H1 (cell line): ENCODE measurements at places on chromosomes 16 and 17. TPM values are rescaled to one million over a fixed set of nuclear protein-coding genes. Genes with fewer than 3 reads are reported as not detected.

PFN1 gene
- 1,949 and 2,147 TPM in 2 replicates for polyA plus RNA-seq

TEX19 gene
- 0.46 and 0.80 TPM in 2 replicates for polyA plus RNA-seq

GPR139 gene
- polyA plus RNA-seq, result 1.9 and 2.2 TPM in 2 replicates

CCL13 gene
- not detected in 2 replicates for polyA plus RNA-seq

MEOX1 gene
- 0.03 TPM in 1 of 2 replicates, not detected in the other for polyA plus RNA-seq

ITGAX gene
- polyA plus RNA-seq, result 0.13 and 0.30 TPM in 2 replicates

PLCG2 gene
- 6.1 and 7.5 TPM in 2 replicates for polyA plus RNA-seq

CDYL2 gene
- polyA plus RNA-seq, result 0.33 and 0.38 TPM in 2 replicates

KRTAP17-1 gene
- not detected in 2 replicates for polyA plus RNA-seq

KRTAP3-2 gene
- polyA plus RNA-seq, result not detected in 2 replicates

TP53TG3C gene
- not detected in 2 replicates for polyA plus RNA-seq

SLC16A11 gene
- polyA plus RNA-seq, result 0.39 and 0.85 TPM in 2 replicates

ENGASE gene
- polyA plus RNA-seq, result 9.3 and 18.8 TPM in 2 replicates

GPRC5C gene
- polyA plus RNA-seq, result 55.8 and 58.7 TPM in 2 replicates

ASGR1 gene
- 14.5 and 16.1 TPM in 2 replicates for polyA plus RNA-seq

TMED6 gene
- polyA plus RNA-seq, result not detected in 2 replicates

SAT2 gene
- polyA plus RNA-seq, result 36.4 and 36.5 TPM in 2 replicates

ZNF594 gene
- polyA plus RNA-seq, result 3.6 and 4.2 TPM in 2 replicates

KRTAP4-6 gene
- not detected in 2 replicates for polyA plus RNA-seq

MLYCD gene
- polyA plus RNA-seq, result 3.7 and 4.6 TPM in 2 replicates

CMTM2 gene
- polyA plus RNA-seq, result not detected in 2 replicates

GNG13 gene
- polyA plus RNA-seq, result not detected in 2 replicates

PDIA2 gene
- polyA plus RNA-seq, result 0.50 and 1.1 TPM in 2 replicates

ZSCAN10 gene
- polyA plus RNA-seq, result 314 and 488 TPM in 2 replicates

CA4 gene
- polyA plus RNA-seq, result 3.6 and 6.8 TPM in 2 replicates

C17orf50 gene
- 0.08 and 0.12 TPM in 2 replicates for polyA plus RNA-seq

OR3A3 gene
- not detected in 2 replicates for polyA plus RNA-seq

GPR142 gene
- polyA plus RNA-seq, result 0.05 and 0.11 TPM in 2 replicates

SLC16A13 gene
- polyA plus RNA-seq, result 5.4 and 7.7 TPM in 2 replicates

CD300A gene
- polyA plus RNA-seq, result 1.3 and 1.6 TPM in 2 replicates

LIMD2 gene
- 72.0 and 92.0 TPM in 2 replicates for polyA plus RNA-seq

PRKCB gene
- polyA plus RNA-seq, result 7.1 and 16.7 TPM in 2 replicates

P2RX5 gene
- polyA plus RNA-seq, result 12.0 and 14.2 TPM in 2 replicates

MPG gene
- 83.7 and 107 TPM in 2 replicates for polyA plus RNA-seq

KRT27 gene
- not detected in 2 replicates for polyA plus RNA-seq

HLF gene
- polyA plus RNA-seq, result 0.36 and 0.39 TPM in 2 replicates

GFER gene
- 17.7 and 29.1 TPM in 2 replicates for polyA plus RNA-seq

GAS2L2 gene
- polyA plus RNA-seq, result 0.09 TPM in 2 replicates

NPIPA8 gene
- polyA plus RNA-seq, result 4.8 and 13.8 TPM in 2 replicates

ABCA6 gene
- not detected in 2 replicates for polyA plus RNA-seq

KRT9 gene
- not detected in 2 replicates for polyA plus RNA-seq

AOC2 gene
- 4.7 and 7.2 TPM in 2 replicates for polyA plus RNA-seq

KIFC3 gene
- 2.1 and 3.8 TPM in 2 replicates for polyA plus RNA-seq

KCNJ18 gene
- polyA plus RNA-seq, result not detected in 2 replicates

KRT40 gene
- not detected in 2 replicates for polyA plus RNA-seq

CLTC gene
- 93.0 and 175 TPM in 2 replicates for polyA plus RNA-seq

YBX2 gene
- polyA plus RNA-seq, result 19.2 and 35.5 TPM in 2 replicates

MYH1 gene
- not detected in 2 replicates for polyA plus RNA-seq

RASL10B gene
- 17.5 and 21.8 TPM in 2 replicates for polyA plus RNA-seq

TMEM238L gene
- polyA plus RNA-seq, result not detected in 2 replicates

CACNG5 gene
- 3.1 and 4.1 TPM in 2 replicates for polyA plus RNA-seq

GAS7 gene
- polyA plus RNA-seq, result 5.0 and 6.3 TPM in 2 replicates

TBC1D3I gene
- 2.3 and 2.9 TPM in 2 replicates for polyA plus RNA-seq

TNP2 gene
- polyA plus RNA-seq, result not detected in 2 replicates
